CD8-positive, alpha-beta T cell (primary cell): ENCODE measurements at places on chromosomes 3 and 15.

DNA sequence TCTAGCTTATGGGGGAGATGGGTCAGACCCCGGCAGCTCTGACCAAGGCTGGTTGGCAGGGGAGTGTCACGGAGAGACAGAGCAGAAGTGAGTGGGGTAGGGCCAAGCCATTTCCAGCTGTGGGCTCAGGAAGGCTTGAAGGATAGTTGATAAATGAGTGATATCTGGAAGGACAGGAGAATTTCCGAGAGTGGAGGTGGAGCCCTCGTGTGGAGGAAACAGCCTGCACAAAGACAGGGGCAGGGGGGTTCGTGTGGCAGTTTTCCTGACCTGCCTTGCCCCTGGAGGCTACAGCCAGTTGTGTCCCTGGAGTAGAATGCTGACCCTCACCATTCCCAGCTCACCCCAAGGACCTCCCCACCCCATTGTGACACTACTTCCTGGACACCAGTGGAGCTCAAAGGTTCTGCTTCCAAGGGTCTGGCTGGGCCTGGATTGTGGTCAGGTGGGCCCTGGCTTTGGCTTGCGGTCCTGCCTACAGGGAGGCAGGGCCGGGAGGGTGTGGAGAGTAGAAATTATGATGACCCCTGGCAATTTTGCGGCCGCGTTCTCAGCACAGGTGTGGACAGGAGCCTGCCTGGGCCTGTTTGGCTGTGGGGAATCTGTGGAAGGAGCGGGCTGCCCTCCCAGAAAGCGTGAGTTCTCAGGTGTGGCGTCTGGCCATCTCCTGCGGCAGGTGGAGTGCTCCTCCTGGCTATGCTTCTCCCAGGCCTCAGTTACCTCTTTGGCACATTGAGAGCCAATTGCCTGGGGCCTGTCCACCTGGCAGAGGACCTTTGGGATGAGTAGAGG, at the start of gene SLC22A14:
TSS of gene SLC22A14 (plus strand) at position 400 of the 792 bp plus-strand sequence. CDS start 23,733 bp downstream, outside the sequence.
- no peak for DNase-seq

- DNase-seq, result no peak
Measured at GRCh38 chr3:52240059-52240885, 1.3 kb upstream of the TWF2 start.

- DNase-seq, result no peak
Measured at GRCh38 chr15:100152463-100152862, 189.3 kb downstream of the ADAMTS17 start.

GRCh38 chr3:113250566-113250965, 39.2 kb downstream of the BOC start:
- no peak for DNase-seq

GRCh38 chr3:108235290-108235689, 13.1 kb upstream of the IFT57 start:
- no peak for DNase-seq

DNA sequence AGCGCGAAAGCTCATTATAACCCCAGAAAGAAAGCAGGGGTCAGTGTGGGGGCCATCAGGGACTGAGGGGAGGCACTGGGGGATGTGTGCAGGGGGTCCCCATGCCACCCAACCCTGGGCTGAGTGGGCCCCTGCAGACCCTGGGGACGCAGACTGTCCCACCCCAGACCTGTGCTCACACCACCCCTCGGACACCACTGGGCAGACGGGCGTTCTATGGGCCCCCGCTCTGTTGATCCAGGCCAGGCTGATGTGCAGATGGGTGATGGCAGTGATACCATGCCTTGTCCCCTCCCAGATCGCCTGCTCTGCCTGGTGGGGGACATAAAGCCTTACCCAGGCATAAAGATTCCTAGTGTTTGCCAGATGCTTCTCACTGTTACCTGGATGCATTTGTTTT, 259.7 kb upstream of the TLE3 start:
- DNase-seq, result no peak

DNA sequence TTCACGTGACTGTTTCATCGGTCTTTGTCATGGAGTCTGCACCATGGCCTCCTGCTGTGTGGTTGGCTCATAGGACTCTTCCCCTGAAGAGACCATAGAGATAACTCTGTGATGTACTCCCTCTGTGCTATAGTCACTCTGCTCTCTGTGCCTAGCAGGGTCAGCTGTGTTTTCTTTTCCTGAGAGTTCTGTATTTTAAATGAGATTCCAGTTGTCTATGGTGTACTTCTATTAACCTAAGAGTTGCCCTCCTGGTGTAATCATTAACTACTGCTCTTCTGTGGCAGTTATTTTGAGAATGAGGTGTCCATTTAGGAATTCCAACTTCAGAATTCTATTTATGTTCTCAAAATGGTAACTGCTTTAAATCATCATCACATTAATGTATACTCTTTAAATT, 114.5 kb upstream of the ARPP21 start:
- no peak for DNase-seq
